ENCODE measurements at places on chromosomes 13 and 19.

DNA sequence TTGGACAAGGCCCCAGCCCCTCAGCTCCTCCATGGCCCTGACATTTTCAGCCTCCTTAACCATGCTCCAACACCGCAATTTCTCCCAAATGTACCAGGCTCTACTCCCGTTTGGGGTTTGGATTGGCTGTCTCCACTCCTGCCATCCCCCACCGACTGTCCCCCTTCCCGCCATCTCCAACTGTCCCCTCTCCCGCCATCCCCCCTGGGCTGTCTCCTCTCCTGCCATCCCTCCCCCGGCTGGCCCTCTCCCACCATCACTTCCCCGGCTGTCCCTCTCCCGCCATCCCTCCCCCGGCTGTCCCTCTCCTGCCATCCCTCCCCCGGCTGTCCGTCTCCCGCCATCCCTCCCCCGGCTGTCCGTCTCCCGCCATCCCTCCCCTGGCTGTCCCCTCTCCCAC, 5.4 kb downstream of the BCAT2 start:
- DNase-seq = no peak

DNA sequence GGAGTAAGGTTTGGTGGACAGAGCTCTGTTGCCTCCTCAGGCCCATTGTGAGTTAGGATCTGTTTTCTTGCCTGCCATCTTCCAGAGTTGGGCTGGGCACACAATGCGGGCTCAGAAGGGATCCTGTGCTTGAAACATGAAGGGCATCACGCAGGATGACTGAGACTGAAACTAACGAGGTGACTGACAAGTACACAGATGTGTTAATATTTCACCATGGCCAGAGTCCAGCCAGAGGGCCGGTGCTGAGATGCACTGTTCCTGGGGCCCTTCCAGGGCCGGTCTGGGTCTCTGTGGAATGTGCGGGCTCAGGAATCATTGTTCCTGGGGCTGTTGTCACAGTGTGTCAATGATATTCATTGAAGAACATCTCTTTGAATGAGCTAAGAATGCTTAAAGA, 163.7 kb downstream of the URI1 start:
- DNase-seq = no peak

GRCh38 chr19:32881766-32882165, 12.2 kb upstream of the SLC7A9 start:
- no peak for DNase-seq

- DNase-seq = no peak
Measured at GRCh38 chr13:21688056-21688455, 17.2 kb downstream of the FGF9 start.

- DNase-seq = no peak
Measured at GRCh38 chr13:40342461-40342860, 324.0 kb downstream of the FOXO1 start.

GRCh38 chr19:44807652-44808462, 1.0 kb upstream of the BCAM start:
- DNase-seq = no peak

DNA sequence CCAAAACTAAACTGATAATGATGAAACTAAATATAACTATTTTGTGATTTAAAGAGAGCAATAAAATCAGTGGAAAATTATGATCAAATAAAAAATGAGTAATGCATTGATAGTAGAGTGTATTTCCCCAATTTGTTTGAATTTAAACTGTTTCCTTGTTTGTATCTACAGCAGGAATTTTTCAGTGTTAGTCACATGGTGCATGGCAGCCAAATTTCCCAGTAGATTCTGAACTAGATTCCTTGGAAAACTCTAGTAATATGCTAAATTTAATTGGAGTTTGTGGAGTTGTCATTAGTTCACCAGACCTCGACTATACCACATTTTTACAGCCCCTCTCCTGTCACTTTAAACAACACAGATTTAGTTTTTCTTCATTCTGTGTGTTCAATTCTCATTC, 156.2 kb downstream of the PCCA start:
- no peak for DNase-seq

DNA sequence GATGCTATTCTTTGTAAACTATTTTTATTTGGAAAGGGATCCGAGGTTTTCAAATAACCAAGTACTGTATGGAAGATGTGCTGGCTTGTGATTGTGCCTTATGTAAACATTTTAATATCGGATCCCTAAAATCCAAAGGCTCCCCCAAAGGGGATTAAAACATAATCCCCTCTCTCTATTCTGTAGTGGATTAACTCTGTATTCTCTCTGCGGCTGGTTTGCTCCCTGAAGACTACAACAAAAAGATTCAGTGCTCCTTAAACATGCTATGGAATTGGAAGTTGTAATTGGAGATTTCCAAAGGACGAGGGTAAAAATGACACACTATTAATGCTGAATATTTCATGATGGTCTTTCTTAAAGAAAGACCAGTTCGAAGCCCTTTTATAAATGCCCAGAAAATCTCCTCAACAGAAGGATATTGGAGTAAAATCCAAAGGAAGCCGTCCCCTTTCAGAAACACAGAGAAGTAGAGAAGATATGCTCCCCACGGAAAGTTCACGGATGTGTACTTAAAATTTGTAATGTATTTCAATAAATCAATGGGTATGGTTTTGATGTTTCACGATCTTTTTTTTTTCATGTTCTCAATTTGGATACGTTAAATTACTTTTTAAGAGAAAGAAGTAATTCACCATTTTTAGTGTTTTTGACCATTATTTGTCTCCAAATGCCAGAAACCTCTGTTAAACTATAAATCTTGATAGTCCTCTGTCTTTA, 6.5 kb downstream of the MAB21L1 start:
- DNase-seq = no peak

DNA sequence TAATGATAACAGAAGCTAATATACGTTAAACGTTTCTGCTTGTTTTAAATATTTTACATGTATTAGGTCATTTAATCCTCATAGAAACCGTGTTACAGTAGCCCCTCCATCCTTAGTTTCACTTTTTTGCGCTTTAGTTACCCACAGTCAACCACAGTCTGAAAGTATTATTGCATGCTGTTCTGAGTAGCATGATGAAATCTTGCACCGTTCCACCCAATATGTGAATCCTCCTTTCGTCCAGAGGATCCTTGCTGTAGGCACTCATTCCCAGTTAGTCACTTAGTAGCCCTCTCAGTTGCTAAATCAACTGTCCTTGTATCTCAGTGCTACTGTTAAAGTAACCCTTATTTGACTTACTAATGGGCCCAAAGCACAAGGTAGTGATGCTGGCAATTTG, 257.8 kb downstream of the ENOX1 start:
- no peak for DNase-seq

- DNase-seq = no peak
Measured at GRCh38 chr13:31499274-31499673, 240.1 kb upstream of the RXFP2 start.

GRCh38 chr19:4094761-4095487, 28.2 kb upstream of the ZBTB7A start:
- DNase-seq = no peak

DNA sequence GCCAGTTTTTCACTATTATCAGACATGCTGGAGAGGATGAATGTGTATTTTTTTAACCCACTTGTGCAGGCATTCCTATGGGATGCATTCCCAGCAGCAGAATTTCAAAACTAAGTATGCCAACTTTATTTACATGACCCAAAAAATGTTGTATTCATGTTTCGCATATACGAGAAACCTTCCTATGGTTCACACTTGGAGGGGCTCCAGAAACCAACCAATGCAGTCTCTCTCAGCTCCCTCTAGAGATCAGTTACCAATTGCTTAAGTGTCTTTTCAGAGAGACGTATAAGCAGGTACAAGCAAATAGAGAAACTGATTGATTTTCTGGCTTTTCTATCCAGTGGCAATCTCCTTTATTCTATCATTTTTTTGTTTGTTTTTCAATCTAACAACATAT, 5.5 kb upstream of the PTOV1 start:
- no peak for DNase-seq

DNA sequence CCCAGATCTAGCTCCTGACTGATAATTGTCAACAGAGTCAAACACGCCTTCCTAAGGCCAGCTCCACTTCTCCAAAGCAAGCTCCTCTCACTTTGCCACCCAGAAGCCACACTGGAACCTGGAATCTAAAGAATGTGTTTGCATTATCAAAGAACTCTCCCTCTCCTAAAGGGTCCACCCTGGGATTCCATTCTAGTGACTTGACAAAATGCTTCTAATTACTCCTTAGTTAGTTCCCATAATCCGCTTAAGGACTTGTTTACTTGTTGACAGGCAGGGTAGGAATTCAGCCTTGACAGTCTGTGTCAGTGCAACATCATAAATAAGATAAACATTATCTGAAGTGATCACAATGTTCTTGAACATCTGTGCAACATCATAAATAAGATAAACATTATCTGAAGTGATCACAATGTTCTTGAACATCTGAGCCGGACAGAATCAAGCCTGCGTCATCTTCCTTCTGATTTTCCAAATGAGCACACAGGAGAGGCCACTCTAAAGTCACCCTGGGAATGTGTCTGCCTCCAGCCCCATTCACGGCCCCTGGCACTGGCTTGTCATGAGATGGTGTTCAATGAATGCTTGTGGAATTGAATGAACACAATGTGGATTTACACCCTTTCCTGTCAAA, 512.1 kb downstream of the IRS2 start:
- no peak for DNase-seq

DNA sequence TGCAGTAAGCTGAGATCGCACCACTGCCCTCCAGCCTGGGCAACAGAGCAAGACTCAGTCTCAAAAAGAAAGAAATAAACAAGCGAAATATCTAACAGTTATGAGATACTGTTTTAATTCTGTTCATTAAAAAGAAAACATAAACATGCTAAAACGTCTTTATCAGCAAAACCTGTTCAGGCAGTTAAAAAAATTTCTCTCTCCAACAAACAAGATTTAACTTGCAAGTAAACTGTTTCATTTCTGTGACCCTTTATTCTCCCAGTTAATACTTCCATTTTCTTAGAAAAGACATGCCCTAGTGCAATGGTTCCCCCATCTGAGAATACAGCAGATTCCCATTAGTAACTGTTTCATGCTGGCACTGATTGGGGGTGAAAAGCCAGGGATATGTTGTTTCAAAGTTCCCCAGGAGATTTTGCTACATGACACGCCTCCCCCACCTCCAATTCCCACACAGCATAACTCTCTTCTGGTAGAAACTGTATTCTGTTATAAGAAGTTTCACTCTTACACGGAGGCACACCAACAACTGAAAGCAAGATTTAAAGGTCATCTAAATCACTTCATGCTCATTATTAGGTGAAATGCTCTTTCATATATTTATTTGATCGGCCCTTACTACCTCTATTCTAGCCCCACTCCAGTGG, 24.4 kb downstream of the ELF1 start:
- no peak for DNase-seq

DNA sequence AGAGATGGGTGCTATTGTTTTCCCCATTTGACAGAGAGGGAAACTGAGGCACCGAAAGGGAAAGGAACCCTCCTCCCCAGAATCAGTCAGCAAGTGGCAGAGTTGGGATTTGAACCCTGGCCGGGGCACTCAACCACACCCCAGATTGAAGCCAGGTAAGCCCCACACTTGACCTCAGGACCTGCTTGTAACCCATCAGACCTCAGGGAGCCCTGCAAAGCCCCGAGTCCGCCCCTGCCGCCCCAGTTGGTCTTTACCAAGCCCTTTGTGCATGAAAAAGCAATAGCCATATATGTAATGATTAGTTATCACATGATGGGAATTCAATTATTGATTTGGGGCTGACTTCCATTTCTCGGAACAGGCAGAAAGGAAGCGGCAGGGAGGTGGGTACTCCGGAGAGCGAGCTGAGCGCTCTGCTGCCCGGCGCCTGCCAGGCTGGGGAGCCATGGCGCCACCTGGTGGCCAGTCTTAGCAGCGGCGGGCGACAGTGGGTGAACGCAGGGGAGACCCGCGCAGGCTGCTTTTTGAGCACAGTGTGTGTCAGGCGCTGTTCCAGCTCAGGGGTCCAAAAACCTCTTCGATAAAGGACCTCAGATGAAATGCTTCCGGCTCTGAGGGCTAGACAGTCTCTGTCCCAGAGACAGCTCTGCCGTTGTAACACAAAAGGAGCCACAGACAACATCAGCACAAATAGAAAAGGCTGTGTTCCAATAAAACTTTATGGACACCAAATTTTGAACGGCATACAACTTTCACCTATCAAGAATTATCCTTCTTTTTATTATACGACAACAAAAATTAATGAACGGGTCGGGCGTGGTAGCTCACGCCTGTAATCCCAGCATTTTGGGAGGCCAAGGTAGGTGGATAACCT, 82.9 kb upstream of the CACNA1A start:
- no peak for DNase-seq

GRCh38 chr13:66353664-66354063, 876.5 kb downstream of the PCDH9 start:
- no peak for DNase-seq

GRCh38 chr13:112513761-112514160, 74.2 kb downstream of the TUBGCP3 start:
- DNase-seq = no peak

DNA sequence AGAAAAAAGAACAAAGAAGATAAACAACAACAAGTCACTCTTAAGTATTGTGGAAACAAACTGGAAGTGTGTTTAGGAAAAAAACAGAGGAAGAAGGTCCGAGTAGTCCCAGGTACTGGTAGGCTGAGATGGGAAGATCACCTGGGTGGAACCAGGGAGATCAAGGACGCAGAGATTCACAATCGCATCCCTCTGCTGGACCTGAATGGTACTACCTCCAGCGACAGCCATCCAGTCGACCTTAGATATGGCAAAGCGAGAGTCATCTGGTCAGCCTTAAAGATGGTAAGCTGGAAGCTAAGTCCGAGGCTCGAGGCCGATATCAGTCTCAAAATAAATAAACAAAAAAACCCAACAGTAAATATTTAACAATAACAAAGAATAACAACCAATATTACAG, 44.9 kb upstream of the ZNF91 start:
- DNase-seq = no peak

GRCh38 chr13:40189426-40189825, 477.0 kb downstream of the FOXO1 start:
- DNase-seq = no peak

DNA sequence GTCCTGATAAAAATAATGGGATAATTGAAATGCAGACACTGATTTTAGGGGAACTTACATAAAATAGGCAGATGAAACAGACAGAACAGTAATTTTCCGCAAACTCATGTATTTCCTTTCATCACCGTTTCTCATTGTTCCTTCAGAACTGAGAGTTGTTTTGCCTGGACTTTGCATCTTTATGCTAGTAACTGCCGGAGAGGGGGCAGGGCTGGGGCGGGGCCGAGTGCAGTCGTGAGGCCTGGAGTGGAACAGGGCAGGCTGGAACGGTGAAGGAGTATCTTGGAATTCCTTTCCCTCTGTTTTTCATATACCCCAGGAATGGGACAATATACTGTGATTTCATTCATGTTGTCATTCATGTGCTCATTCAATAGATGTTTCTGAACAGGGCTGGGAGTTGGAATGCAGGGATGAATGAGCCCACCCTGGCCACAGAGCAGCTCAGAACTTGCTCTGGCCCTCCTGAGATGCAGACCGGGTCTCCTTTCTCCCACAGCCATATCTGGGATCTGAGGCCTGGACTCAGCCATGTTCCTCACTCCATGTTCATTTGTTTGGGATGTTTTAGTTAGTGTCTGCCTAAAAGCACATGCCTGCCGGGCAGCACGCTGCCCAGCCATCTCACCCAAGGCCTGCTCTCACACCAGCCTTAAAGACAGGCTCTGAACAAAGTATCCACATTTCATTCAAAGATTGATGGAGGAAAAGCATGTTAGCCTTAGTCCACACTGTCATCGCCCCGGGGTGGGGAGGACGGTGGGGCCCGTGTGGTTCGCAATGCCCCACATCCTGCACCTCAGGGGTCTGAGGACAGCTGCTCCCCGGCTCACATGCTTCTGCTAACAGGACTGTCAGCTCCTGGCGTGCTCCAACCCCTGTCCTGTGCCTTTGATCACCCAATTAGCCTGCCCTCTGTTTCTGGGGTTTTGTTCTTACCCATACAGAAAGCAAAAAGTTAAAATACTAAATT, 92.9 kb downstream of the SOX1 start:
- DNase-seq = no peak
